AG04449 (cell line): ENCODE measurements at places on chromosomes 12 and 14.

DNA sequence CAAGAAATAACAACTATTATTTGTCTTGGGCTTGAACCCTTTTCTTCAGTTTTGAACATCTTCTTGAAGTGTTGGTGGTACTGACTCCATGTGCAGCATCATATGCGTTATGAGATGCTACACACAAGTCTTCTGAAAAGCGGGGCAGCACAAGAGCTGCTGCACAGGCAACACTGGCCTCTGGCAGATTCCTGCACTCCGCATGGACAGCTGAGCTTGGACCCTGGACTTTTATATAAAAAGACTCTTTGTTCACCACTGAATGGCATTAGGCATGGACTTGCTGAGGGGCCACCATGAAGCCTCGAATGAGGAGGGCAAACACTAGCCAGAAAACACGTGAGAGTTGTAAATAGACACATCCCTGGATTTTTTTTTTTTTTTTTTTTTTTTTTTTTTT is 210.8 kb upstream of the NPAS3 start:
- no peak for DNase-seq

DNA sequence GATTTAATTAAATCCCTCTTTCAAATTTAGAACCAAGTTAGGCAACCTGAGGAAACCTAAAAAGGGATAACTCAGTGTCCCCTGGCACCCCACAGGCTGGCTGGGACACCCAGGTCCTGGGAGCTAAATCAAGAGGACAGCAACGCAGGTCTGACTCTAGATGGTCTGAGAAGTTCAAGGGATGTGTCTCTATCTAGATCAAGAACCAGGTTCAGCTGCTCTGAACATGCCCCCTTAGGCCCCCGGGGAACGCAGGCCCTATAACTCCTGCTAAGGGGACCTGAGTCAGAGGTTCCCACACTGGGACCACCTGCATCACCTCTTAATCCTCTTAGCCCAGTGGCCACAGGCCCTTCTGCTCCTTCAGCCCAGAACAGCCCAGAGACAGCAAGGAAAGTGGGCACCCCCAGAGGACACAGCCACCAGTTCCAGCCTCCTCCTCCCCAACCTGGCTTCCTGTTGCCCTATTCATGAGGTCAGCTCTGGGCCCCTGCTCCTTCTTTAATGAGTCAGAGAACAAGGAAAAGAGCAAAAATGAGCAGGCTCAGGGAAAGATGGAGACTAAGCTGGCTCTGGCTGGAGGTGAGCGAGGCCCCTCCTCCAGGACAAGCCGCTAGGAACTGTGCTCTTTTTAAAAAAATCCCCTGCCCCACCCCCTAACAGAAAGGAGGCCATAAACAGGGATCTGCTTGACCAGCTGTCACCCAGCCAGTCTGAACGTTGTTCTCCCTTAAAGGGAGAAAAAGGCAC is 10.8 kb downstream of the PITPNM2 start:
- no peak for DNase-seq

GRCh38 chr14:102786768-102787167 is 9.5 kb downstream of the TRAF3 start:
- DNase-seq: no peak

DNA sequence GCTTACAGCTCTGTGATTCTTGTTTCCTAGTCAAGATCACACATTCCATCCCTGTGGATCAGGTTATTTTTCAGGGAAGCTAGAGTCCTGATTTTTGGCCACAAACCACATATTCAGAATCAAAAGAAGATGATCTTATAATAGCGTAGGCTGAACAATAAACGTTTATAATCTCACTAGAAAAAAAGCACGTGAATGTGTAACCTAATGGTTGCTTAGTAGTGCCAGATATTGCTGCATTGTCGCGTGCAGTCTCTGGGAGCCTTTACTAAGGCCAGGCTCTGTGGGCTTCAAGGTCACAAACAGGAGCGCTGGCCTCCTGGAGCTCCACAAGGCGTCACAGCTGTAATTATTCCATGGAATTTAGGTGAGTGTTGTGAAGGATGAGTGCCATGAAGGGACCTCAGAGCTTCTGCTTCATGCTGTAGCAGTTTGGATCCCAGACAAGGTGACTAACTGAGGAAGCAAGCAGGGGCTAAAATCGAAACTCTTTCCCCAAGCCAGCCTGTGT is 17.4 kb downstream of the CDKN1B start:
- DNase-seq: no peak

- DNase-seq: no peak
Observed at GRCh38 chr12:22459838-22460490, 84.4 kb downstream of the C2CD5 start.

DNA sequence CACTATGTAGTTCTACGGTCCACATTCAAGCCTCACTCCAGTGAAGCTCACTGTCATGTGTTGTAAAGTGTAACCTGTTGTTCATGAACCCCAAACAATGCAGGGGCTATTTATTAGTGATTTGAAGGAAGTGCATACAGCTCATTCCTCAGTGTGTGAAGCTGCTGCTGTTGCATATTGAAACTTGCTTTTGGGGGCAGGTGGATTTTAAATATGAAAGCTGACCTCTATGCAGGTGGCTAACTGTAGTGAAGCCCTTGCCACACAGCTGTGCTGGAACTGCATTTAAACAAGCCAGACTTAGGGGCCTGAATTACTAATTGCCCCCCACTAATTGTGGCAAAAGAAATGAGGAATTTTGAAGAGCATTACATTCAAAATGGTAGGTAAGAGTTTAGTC is 226.3 kb downstream of the ATP23 start:
- no peak for DNase-seq

- no peak for DNase-seq
Observed at GRCh38 chr12:102484428-102484958, 4.1 kb upstream of the IGF1 start.

DNA sequence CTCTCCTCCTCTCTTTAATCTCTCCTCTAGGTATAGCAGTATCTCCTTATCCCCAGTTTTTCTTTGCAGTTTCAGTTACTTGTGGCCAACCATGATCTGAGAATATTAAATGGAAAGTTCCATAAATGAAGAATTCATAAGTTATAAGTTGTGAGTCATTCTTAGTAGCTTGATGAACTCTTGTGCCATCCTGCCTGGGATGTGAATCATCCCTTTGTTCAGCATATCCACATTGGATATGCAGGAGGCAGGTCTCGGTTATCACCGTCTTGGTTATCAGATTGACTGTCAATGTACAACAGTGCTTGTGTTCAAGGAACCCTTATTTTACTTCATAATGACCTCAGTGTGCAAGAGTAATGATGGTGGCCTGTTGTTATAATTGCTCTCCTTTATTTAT is 134.0 kb downstream of the TMEM117 start:
- peak; percentile 14 for DNase-seq

DNA sequence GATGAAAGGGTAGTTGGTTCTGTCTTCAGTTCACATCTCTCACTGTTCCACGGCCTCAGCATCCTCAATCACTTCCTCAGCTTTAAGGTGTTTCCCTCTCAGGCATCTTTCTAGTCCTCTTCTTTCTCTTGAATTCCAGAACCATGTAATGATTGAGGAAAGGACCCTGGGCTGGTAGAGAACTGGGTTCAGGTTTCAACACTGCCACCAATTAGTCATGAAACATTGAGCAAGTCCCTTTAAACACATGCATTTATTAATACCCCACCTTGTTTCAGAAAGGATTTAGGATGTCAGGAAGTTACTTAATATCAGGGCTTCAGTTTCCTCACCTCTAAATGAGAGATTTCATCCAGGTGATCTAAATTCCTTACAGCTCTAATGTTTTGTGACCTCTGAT is 7.2 kb downstream of the DMAC2L start:
- no peak for DNase-seq

- no peak for DNase-seq
Observed at GRCh38 chr12:70028918-70029317, 203.9 kb downstream of the MYRFL start.

- peak; percentile 23 for DNase-seq
Observed at GRCh38 chr14:89085737-89086382, 261.4 kb downstream of the TTC8 start.

DNA sequence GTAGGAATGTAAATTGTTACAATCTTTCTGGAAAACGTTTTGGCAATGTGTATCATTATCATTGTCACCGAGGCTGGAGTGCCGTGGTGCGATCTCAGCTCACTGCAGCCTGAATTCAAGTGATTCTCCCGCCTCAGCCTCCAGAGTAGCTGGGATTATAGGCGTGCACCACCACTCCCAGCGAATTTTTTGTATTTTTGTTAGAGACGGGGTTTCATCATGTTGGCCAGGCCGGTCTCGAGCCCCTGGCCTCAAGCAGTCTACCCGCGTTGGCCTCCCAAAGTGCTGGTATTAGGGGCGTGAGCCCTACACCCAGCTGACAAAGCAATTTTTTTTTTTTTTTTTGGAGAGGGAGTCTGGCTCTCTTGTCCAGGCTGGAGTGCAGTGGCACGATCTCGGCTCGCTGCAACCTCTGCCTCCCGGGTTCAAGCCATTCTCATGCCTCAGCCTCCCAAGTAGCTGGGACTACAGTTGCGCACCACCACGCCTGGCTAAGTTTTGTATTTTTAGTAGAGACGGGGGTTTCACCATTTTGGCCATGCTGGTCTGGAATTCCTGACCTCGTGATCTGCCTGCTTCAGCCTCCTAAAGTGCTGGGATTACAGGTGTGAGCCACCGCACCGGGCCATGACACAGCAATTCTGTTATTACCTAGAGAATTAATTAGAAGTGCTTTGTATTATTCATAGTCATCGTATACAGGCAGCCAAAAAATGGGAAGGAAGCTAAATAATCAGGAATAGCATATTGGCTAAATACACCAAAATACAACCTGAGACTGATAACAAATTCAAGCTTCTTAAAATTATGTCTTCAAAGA is 1.2 kb downstream of the ACTR6 start:
- no peak for DNase-seq

DNA sequence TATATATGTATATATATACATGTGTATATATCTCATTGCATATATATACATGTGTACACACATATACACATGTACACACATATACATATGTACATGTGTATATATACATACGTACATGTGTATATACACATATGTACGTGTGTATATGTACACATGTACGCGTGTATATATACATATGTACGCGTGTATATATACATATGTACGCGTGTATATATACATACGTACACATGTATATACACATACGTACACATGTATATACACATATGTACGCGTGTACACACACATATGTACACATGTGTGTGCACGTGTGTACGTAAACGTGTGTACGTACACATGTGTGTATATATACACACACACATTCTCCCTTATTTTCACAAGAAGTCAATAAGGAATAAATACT is 141.6 kb upstream of the TMCC3 start:
- DNase-seq: no peak

- no peak for DNase-seq
Observed at GRCh38 chr12:105461944-105462762, 131.7 kb downstream of the C12orf75 start.

DNA sequence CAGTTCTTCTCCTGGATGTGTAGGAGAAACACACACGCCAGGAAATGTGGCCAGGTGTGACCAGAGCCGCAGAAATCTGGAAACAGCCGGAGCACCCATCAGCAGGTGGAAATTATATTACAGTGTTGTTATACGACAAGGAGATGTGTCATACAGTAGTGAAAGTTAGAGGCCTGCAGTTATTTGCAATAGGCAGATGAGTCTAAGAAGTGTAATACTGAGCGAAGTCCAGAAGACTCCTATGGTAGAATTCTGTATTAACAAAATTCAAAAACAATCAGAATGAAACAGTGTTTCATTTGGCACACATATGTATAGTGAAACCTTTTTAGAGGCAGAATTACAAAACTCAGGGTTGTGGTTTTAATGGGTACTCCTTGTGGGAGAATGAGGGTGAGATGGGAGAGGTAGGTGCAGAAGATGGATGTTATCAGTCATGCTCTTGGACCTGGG is 39.3 kb upstream of the AMN start:
- no peak for DNase-seq

- DNase-seq: no peak
Observed at GRCh38 chr12:55966408-55967281, at the start of gene CDK2. TSS of gene CDK2 (plus strand) at chr12:55966830. CDS start at chr12:55967009, 179 bp downstream.

- DNase-seq: no peak
Observed at GRCh38 chr14:53306267-53306721, 153.2 kb upstream of the DDHD1 start.

GRCh38 chr12:44021471-44021971 is 185.6 kb downstream of the TMEM117 start:
- no peak for DNase-seq

GRCh38 chr14:71651228-71651627 is 281.0 kb upstream of the RGS6 start:
- peak; percentile 87 for DNase-seq

GRCh38 chr12:120710805-120711296 is 593 bp downstream of the UNC119B start:
- no peak for DNase-seq

DNA sequence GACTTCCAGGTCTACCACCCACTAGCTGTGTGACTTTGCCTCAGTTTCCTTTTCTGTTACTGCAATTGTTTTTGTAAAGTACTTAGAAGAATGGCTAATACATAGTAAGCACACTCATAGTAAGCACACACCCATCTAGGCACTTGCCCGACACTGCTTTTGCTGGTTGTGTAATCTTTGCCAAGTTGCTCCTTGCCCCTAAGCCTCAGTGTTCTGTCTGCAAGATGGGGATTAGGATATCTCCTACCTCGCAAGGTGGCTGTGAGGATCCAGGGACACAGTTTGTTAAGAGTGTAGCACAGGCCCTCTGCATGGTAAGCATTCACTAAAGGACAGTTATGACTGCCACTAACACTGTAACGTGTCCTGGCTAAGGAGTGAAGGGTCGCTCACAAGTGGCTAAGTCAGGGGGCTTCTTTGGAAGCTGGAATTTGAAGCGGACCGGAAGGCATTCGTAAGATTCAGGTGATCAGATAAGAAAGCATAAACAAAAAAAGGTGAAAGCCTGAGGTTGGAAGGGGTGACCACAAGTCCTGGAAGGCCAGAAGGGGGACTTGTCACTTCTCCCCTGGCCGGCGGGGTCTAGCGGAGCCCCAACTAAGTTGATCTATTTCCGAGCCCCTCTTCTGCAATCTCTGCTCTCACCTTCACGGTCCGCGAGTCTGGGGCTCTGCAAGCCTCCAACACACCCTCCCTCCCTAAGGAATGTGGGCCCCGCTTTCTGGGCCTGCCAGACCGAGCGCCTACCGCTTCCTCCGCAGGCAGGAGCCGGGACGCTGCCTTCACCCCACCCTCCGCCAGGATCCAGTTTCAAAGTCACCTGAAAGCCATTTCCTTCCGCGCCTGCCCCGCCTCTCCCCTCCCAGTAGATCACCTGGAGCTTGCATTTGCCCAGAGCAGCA is 1.5 kb upstream of the PLEKHG3 start:
- DNase-seq: no peak

GRCh38 chr12:13947276-13947946 is 34.0 kb downstream of the GRIN2B start:
- no peak for DNase-seq
